LHCN-M2 (cell line): ENCODE measurements at places on chromosomes 5 and 9. TPM values are rescaled to one million over a fixed set of nuclear protein-coding genes. Genes with fewer than 3 reads are reported as not detected.

Gene CDK7
- 38.3 and 43.3 TPM in 2 replicates for total RNA-seq

- no peak for DNase-seq
These were observed 77.8 kb upstream of the RAPGEF1 start for GRCh38 chr9:131817627-131818026.

DNA sequence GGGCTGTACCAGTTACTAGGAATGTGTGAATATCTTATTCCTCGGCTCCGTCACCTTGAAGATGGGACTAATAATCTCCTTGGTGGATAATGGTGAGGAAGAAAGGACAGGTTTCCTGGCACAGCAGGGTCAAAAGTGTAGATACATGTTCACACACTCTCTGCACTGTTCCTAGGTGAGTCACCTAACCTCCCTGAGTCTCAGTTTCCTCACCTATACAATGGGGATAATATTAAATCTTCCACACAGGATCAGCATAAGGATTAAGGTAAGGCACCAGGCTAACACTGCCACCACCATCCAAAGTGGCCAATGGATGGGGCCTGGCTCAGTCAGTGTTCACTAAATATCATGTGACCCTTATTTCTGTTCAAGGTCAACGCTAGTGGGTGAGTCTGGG lies 66.9 kb downstream of the PSMB7 start:
- DNase-seq = no peak

- DNase-seq = no peak
These were observed 57.5 kb downstream of the RICTOR start for GRCh38 chr5:39016587-39017275.
